Activated CD8-positive, alpha-beta memory T cell treated with anti-CD3 and anti-CD28 coated beads, Interleukin-2, amount 10 ng/mL, durations not matched to agents 7 days and 5 days (primary cell): ENCODE measurements at places on chromosomes 11 and 22. TPM values are rescaled to one million over a fixed set of nuclear protein-coding genes. Genes with fewer than 3 reads are reported as not detected.

C1QTNF6 gene
- total RNA-seq: 6.7 TPM

IL17REL gene
- total RNA-seq: not detected

DNA sequence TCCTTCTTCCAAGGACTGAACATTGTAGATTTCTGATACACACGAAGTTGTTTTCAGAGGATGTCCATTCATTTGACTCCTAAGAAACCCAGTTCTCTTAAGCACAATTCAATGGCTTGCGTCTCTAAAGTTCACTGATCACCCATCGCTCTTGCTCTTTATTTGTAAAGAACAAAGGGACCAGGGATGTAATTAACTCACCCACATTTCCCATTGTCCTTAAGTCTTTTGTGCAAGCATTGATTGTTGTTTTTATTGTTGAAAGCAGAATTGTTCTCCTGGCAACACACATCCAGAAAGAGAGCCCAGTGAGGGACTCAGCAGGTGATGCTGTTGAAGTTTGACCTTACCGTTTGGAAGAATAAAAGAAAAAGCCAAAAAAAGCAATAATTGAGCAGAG, 59.2 kb downstream of the SPON1 start:
- no peak for DNase-seq

DNA sequence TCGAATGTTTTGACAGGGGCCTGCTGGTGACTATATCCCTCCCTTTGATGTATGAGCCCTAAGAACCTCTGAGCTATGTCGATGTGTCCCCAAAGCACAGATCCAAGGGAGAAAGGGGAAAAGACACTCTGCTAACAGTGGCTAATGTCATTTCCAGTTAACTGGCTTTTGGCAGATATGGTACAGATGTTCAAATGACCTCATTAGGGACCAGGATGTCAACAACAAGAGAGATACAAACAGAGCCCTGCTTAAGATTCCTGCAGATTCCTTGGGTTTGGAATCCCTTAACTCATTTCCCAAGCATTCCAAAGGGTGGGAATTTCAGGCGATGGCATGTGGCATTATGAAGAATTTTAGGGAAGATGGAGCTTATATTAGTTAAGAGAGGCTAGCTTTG, 517.3 kb downstream of the SOX6 start:
- no peak for DNase-seq

DNA sequence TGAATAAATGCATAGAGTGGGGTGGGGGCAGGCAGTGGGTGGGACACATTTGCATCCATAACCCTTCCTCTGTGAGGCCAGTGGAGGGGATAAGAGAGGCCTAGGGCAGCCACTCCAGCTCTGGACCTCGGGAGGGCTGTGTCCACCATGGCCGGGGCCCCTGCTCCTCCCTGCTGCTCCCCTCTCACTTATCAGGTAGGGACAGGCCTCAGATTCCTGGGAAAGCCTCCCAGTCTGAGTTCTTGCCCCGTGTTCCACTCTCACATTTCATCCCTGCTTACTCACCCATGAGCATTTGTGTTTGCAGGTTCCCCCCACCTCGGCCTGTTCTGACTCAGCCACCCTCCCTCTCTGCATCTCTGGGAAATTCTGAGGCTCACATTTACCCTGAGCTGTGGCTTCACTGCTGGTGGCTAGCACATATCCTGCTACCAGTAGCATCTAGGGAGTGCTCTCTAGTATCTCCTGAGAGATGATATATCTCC, 128.7 kb upstream of the TOP3B start:
- peak; percentile 90 for DNase-seq

- no peak for DNase-seq
Observed at GRCh38 chr22:26541167-26541819, 29.0 kb upstream of the TFIP11 start.
